ENCODE measurements at places on chromosomes 12 and 14.

- DNase-seq = no peak
Observed at GRCh38 chr12:114530417-114530816, 124.5 kb upstream of the TBX5 start.

GRCh38 chr14:36661506-36662257 is at the start of gene PAX9:
Gene PAX9, plus strand, starts transcription at chr14:36661860. Its CDS starts 230 bp downstream, at chr14:36662090.
- DNase-seq = no peak

GRCh38 chr14:58002618-58003017 is 136.7 kb upstream of the SLC35F4 start:
- no peak for DNase-seq

DNA sequence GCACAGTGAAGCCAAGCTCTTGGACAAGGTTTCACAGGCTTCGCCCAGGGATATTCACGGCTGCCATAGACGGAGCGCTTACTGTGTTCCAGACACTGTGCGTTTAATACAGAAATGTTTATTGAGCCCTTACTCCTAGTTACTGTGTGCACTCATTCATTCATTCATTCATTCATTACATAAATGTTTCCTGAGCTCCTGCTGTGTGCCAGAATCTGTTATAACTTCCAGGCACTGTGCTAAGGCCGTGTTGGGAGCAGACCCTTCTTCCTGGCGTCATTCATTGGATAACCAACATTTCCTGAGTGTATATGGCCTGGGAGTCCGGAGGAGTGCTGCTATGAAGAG is 760 bp upstream of the MED13L start:
- DNase-seq = no peak

GRCh38 chr14:91293281-91293680 is 48.8 kb upstream of the GPR68 start:
- DNase-seq = no peak
